ENCODE measurements at places on chromosomes 16 and 17.

DNA sequence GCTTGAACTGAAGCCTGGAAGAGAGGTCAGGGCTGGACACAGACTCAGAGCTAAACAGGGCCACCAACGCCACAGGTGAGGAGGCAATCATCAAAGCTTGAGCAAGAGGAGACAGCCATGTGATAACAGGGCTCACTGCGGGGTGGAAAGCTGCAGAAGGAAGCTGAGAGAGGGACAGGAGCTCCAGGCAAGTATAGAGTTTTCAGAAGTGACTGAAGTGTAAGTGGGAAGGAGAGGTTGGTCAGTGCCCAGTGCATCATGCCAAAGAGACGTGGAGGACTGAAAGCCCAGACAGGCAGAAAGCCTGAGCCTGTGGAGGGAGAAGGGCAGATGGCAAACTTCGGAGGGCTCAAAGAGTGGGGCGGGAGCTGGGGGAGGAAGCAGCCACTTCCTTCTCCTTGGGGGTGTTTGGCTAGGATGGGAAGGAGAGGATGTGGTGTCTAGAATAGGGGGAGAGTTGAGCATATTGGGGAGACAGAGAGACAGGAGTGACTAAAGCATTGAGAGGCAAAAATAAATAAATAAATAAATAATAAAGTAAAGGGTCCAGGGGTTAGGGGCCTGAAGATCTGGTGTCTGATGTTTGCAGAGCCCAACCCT, 2.6 kb downstream of the KIFC3 start:
- no peak for DNase-seq

GRCh38 chr16:62408760-62409159, 372.5 kb upstream of the CDH8 start:
- DNase-seq = peak; percentile 37

GRCh38 chr17:64992325-64992802, 64.2 kb downstream of the GNA13 start:
- DNase-seq = no peak

DNA sequence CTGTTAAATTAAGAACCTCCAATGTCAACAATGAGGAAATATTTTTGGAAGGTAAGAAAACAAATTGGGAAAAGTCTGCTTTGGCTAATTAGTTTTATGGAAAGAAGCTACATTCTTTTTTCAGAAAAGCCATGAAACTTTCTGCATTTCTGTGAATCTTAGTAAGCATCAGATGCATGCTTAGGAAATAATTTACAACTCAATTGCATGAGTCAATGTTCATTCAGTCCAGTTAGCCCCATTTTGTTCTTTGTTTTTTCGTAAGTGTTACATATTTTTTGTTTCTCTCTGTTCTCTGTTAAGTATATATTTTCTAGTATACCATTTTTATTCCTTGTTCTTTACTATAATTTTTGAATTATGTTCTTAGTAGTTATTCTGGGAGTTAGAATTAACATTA, 195.2 kb upstream of the KIF2B start:
- DNase-seq = no peak

- DNase-seq = peak; percentile 73
Measured at GRCh38 chr16:84065536-84066132, 23.0 kb upstream of the SLC38A8 start.

DNA sequence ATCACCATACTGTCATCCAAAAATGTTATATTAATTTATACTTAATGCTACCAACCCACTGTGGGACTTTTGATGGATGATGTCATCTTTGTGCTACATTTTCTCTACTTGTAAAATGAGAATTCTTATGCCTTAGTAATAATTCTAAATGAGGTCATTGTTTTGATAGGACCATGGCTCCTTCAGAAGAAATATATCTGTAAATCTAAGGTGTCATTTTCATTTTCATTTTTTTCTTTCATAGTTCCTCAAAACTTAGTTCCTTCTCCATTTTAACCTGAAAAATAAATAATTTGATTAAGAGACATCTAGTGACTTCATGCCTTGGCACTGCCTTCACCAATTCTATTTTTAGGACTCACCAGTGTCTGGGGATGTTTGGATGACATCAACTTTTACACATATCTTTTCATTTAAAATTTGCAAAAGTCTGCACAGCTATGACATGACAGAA, 48.7 kb downstream of the GPRC5B start:
- no peak for DNase-seq

DNA sequence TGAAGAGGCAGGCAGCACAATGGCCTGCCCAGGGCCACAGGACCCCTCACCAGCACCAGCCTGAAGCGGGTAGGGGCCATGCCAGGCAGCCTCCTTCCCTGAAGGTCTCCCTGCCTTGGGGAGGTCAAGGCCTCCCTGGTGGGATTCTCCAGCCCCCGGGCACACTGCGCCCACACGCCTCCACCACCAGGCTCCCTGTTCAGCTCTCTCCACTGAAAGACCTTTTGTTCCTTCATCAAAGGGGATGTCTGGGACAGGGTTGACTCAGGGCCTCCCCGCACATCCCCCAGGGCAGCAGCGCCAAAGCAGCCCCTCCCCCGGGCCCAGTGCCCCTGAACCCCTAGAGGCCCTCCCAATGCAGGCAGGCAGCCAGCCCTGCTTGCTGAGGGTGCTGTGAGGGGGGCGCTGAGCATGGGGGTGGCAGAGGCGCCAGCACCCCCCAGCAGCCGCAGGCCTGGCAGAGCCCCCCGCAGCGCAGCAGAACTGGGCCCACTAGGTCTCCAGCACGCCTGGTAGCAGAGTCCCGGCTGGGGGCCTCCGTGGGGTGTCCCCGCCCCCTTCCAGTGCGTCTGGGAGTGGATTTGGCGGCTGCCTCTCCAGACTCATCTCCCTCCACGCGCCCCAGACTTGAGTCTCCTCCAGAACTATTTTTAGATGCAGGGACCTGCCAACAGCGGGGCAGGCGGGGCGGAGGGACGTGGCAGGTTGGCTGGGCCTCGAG, 13.1 kb downstream of the BCAR1 start:
- no peak for DNase-seq

DNA sequence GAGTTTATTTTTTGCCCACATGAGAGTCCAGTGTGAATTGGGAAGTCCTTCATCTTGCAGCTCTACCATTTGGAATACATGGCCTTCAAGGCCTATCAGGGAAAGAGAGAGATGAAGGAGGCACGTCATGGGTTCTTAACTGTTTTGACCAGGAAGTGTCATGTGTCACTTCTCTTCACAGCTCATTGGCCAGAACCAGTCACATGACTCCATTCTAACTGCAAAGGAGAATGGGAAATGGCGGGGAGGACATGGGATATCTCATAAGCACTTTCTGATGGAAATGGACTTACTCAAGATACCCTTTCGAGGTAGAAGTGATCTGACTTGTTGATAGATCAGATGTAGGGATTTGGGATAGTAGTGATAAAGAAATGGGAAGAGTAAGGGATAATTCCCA, 57.9 kb upstream of the CES5A start:
- no peak for DNase-seq

DNA sequence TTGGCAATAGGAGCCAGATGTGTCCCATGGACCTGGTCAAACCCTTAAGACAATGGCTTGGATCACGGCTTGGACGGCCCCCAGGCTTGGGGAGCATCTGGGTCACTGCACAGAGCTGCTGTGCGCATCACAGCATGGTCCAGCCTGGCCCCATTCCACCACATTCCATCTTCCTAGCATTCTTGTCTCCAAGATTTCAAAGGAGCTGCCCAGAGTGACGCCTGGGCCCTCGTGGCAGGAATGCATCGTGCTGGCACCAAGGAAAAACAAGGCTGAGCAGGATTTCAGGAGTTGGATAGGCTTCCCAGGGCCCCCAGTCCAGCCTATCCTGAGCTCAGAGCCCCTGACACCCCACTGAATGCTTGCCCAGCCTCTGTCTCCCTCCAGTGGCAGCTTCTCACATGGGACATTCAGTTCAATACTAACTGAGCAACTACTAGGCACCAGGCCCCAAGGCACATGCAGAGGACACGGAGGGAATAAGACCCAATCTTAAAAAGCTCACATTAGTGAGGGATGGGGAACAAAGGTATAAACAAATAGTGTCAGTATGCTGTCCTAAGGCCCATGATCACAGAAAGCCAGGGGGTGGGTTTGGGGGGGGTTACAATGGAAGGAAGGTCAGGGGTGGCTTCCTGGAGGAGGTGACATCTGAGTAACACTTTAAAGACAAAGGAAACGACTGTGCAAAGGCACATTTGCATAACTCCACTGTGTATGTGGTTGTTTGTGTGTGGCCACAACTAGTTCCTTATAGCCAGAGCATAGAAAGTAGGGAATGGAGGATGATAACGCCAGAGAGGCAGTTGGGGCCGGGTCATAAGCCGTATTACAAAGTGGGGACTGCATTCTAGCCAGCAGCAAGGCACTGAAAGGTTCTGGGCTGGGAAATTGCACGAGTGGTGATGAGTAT, 34.1 kb downstream of the TK2 start:
- DNase-seq = no peak

DNA sequence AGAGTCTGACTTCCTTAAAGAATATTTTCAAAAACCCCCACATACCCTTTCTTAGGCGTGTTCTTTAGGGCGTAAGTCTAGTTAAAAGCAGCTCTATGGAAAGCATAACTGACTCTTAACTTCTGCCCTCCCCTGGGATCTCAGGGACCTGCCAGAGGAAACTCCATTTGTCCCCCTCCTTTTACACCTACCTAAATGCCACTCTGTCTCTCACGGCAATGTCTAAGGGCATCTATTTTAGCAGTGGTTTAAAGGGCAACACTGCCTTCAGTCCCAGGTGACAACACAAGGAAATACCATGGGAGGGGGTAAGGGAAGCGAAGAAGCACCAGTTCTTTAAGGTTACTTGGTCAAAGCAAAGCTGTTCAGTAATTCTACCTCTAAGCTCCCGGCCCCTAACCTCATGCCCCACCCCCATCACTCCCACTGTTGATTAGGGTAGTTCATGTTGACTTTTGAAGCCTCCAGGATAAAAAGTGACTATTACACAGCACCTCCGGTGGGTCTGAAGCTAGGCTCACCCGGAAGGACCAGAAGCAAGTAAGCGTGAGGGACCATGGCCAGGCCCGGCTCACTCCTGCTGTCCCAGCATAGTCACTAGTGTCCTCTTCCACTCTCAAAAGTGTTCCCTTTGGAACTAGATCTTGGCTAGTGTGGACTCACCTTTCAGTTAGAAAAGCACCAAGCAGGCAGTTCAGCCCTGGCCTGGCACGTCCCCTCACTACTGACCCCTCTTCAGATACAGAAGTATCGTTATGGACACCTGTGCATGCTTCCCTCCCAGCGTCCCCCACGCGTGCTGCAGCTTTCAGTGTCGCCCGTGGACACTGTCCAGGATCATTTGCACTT, 47.1 kb downstream of the CYTH1 start:
- no peak for DNase-seq

DNA sequence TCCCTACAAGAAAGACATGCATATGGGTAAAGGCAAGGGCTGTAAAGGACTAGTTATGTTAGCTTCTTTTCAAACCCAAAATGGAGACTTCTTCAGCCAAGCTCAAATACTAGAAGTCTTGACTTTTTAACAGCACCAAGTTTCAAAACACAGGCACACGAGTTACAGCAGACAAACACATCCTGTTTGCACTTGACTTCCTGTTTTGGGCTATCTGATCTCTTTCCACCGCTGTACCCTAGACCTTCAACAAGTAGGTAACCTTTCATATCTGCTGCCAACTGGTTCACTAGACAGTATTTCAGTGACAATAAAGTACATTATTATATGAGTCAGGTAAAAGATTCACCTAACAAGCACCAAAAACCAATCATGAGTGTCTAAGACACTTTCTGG, 12.3 kb downstream of the RFFL start:
- DNase-seq = no peak

DNA sequence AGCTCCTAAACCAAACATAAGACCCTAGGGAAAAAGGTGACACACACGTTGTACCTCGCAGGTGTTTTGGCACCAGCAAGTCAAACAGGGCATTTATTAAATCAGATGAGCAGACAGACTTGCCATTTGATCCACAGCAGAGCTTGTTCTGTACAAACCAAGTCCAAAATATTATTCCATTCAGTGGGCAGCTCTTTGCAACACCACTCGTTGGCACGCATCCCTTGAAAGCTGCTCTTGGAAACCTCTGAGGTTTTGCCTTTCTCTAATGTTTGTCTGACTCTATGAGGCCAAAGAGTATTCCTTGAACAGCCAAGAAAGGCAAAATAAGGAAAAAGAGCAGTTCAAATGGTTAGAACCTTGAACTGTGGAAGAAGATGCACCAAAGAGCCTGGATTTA, 12.7 kb downstream of the TMEM100 start:
- DNase-seq = no peak

- no peak for DNase-seq
Measured at GRCh38 chr16:27879601-27880247, 183.8 kb downstream of the GSG1L start.

DNA sequence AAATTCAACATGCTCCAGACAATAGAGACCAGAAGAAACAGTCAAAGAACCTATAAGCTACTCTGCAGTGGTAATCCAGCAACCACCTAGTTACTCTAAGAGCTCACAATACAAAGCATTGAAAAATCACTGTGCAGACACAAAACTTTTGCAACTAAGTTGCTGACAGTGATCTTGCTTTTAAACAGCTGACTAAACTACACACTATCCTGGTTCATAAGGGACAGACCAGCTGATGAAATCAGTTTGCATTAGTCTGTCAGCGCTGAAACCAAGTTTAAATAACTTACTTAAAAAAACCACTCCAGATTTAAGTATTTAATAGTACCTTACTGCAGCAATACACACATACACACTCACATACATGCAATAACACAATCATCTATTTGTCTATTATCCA, 4.6 kb downstream of the VEZF1 start:
- DNase-seq = no peak

DNA sequence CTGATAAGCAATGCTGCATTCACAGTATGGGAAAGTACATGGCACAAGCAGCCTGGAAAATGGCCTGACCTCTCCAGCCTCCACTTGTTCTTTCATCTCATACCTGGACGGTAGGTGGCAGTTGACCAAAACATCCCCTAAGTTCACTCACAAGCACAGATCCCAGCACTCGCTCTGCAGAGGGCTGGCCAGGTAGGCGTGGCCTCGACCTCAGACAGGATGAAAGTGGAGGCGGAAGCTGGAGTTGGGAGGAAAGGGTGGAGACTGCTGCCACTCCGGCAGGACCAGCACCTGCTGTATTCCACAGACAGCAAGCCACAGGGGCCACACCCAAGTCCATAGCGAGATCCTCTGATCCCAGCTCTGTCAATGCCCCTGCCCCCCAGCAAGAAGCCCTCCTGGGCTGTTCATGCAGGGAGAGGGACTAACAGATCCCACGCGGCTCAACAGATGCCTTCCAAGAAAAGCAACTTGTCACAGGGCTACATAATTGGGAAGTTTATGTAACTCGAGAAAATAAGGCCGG, 31.3 kb downstream of the ZCCHC14 start:
- peak; percentile 47 for DNase-seq

All from glutamatergic neuron (in vitro differentiated cells).